ENCODE measurements at places on chromosomes 12 and 14. TPM values are rescaled to one million over a fixed set of nuclear protein-coding genes. Genes with fewer than 3 reads are reported as not detected.

DNA sequence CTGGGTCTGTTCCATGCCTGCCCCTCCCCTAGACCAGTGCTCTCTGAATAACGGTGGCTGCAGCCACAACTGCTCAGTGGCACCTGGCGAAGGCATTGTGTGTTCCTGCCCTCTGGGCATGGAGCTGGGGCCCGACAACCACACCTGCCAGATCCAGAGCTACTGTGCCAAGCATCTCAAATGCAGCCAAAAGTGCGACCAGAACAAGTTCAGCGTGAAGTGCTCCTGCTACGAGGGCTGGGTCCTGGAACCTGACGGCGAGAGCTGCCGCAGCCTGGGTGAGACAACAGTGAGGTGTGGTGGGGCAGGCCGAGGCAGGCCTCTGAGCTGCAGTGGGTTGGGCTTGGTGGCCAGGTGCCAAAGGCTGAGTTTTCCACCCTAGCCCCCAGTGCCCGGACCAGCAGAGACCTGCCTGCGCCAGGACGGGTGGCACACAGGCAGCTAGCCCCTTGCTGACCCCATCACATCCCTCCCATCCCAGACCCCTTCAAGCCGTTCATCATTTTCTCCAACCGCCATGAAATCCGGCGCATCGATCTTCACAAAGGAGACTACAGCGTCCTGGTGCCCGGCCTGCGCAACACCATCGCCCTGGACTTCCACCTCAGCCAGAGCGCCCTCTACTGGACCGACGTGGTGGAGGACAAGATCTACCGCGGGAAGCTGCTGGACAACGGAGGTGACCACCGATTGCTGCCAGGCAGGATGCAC, 28.2 kb upstream of the LRP1-AS start:
- H3K4me3 ChIP-seq, result no peak overlapping the region
- peaks cover 69% of the 10 kb centered on the region for H3K36me3 ChIP-seq

GRCh38 chr14:22070119-22070982, 396.7 kb upstream of the OR4E1 start:
- H3K36me3 ChIP-seq, result no peaks in the 10 kb centered on the region
- no peaks in the 10 kb centered on the region for H3K4me1 ChIP-seq
- H3K27me3 ChIP-seq, result no peaks in the 10 kb centered on the region
- H3K4me3 ChIP-seq, result no peak overlapping the region
- no peak overlapping the region for H3K27ac ChIP-seq

Gene PLEKHD1
- not detected for total RNA-seq

- H3K36me3 ChIP-seq, result no peaks in the 10 kb centered on the region
- no peaks in the 10 kb centered on the region for H3K27me3 ChIP-seq
- no peaks in the 10 kb centered on the region for H3K4me1 ChIP-seq
- no peak overlapping the region for H3K4me3 ChIP-seq
Observed at GRCh38 chr12:80807640-80808288, 91.1 kb downstream of the MYF5 start.

Gene GLI1
- total RNA-seq, result 2.8 TPM

- no peaks in the 10 kb centered on the region for H3K4me1 ChIP-seq
- DNase-seq, result no peak
- no peak overlapping the region for H3K4me3 ChIP-seq
- no peak overlapping the region for H3K27ac ChIP-seq
- no peaks in the 10 kb centered on the region for H3K27me3 ChIP-seq
Observed at GRCh38 chr12:56541631-56542030, 20.0 kb downstream of the RBMS2 start.

Gene IGFBP6
- 1,664 TPM for total RNA-seq

- H3K4me1 ChIP-seq, result no peaks in the 10 kb centered on the region
- no peak overlapping the region for H3K27ac ChIP-seq
- H3K36me3 ChIP-seq, result peaks cover 22% of the 10 kb centered on the region
- no peak for DNase-seq
- no peaks in the 10 kb centered on the region for H3K27me3 ChIP-seq
Observed at GRCh38 chr12:66152732-66153131, 17.1 kb downstream of the TMBIM4 start.

DNA sequence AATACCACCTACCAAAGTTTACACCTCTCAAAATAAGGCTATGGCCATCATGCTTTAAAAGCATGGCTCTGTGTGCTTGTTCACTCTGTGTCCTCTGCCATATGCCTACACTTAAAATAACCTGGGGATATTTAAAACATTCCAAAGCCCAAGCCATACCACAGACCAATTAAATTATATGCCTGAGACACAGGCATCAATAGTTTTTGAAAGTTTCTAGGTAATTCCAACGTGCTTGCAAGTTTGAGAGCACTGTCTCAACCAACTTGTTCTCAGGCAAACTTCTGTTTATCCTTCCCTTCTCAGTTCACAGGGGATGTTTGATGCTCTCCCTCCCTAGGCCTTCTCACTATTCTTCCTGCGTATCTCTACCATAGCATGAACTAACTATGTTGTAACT, 3.4 kb upstream of the FRMD6 start:
- H3K4me3 ChIP-seq, result no peak overlapping the region
- no peaks in the 10 kb centered on the region for H3K4me1 ChIP-seq
- no peaks in the 10 kb centered on the region for H3K36me3 ChIP-seq

DNA sequence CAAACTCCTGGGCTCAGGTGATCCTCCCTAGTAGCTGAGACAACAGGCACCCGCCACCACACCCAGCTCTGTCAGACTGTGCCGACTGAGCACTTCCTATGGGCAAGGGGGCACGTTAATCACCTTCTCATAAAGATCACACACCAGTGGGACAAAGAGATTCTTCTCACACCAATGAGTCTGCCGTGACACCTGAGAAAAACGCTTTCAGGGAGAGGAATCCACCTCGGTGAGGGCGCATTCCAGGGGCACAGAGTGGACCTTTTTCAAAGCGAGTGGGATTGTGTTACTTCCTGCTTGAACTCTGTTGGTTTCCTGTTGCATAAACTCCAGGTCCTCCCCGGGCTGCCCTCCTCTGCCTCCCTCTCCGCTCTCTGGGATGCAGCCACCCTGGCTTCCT, 17.5 kb upstream of the SCARB1 start:
- no peak overlapping the region for H3K4me3 ChIP-seq
- no peak for DNase-seq
- H3K27ac ChIP-seq, result no peak overlapping the region
- no peaks in the 10 kb centered on the region for H3K36me3 ChIP-seq
- H3K4me1 ChIP-seq, result no peaks in the 10 kb centered on the region
- H3K27me3 ChIP-seq, result no peaks in the 10 kb centered on the region

DNA sequence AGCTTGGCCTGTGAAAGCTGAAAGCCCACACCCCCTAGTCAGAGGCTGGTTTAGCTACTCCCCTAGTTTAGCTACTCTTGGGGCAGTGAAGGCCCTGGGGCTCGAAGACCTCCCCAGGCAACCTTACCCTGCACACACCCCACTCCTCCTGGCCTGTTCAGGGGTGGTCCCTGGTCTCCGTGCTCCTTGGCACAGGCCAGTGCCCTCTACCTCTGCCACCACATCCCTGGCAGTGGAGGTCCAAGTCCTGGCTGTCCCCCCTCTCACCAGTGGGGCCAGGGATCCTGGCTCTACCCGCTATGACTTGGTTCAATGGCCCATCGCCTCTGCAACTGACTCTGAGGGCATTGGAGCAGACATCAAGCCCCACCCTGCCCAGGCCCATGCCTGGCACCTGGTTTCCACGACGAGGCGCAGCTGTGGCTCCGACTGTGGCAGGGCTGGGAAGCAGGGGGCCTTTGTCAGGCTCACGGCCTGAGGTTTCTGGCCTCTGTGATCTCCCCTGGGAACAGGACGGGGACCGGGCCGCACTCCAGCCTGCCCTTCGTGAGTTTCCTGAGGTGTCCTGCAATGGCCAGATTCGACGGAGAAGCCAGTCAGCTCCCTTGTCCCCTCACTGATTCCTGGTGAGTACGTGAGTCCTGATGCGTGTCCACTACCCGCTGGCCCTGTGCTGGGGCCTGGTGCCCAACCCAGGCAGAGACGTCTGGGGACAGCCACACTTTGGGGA, 5.7 kb downstream of the TMEM121 start:
- H3K4me1 ChIP-seq, result peaks cover 10% of the 10 kb centered on the region
- no peak overlapping the region for H3K4me3 ChIP-seq
- H3K36me3 ChIP-seq, result no peaks in the 10 kb centered on the region
- DNase-seq, result no peak

- H3K4me3 ChIP-seq, result no peak overlapping the region
- H3K4me1 ChIP-seq, result no peaks in the 10 kb centered on the region
- no peaks in the 10 kb centered on the region for H3K36me3 ChIP-seq
- H3K27ac ChIP-seq, result no peak overlapping the region
- DNase-seq, result no peak
- H3K27me3 ChIP-seq, result no peaks in the 10 kb centered on the region
Observed at GRCh38 chr12:62009445-62009844, 250.8 kb upstream of the USP15 start.

GRCh38 chr12:125871811-125872594, 806.8 kb downstream of the AACS start:
- H3K36me3 ChIP-seq, result no peaks in the 10 kb centered on the region
- no peaks in the 10 kb centered on the region for H3K27me3 ChIP-seq
- no peak for DNase-seq
- H3K27ac ChIP-seq, result no peak overlapping the region
- no peak overlapping the region for H3K4me3 ChIP-seq

Gene GYS2
- not detected for total RNA-seq

Gene POU6F1
- 24.7 TPM for total RNA-seq

Gene PLEKHG7
- not detected for total RNA-seq

Data from ascending aorta (tissue), 2 donors.